HT1080 (cell line): ENCODE measurements at places on chromosomes 6 and 20. TPM values are rescaled to one million over a fixed set of nuclear protein-coding genes. Genes with fewer than 3 reads are reported as not detected.
A peak's percentile ranks its signal among the peaks of the same experiment; 100 is the strongest.

PTGIS gene
- total RNA-seq, result 0.02 TPM in 1 of 2 replicates, not detected in the other

- peak; percentile 53 for DNase-seq
These were observed 42.8 kb downstream of the MYO6 start for GRCh38 chr6:75791881-75792280.

DNA sequence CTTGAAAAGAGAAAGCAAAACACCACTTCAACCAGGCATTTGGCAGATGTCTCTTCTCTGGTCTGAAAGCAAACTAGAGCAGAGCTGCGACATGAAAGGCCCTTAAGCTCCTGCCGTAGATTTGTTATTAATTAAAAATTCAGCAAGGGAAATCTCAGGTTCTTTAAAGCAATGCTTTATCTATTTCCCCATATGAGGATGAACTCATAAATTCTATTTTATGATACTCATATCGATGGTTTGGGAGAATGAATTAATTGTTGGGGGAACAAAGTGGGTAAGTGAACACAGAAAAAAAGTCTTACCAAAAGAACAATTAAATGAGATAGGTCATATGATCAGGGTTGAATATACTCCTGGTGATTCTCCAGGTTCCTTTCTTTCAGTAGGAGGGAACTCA lies 464.7 kb upstream of the SLC35B3 start:
- no peak for DNase-seq

HTR1B gene
- total RNA-seq, result not detected in 2 replicates

CRISP2 gene
- not detected in 2 replicates for total RNA-seq

DNA sequence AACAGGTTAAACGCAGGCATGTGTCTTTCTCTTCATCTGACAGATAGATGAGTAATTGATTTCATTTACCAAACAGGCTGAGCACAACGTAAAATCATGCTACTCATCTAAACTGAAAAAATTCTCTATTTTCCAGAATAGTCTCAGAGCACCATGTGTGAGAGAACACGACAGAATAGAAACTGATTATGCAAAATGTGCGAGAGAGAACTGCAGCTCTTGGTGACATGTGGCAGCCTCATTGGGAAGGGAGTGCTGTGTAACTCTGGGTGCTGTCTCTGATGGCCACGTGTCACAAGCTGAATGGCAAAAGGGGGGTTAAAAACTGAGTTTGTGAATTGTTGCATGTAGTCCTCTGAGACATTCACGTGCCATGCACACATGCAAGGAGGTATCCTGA lies 143.7 kb upstream of the ATXN1 start:
- no peak for DNase-seq

IP6K3 gene
- total RNA-seq, result not detected in 2 replicates

GRCh38 chr6:83960664-83961063 lies 72.9 kb upstream of the MRAP2 start:
- no peak for DNase-seq

LRRC73 gene
- total RNA-seq, result 0.07 and 0.77 TPM in 2 replicates

- DNase-seq, result peak; percentile 13
These were observed 506.6 kb upstream of the NOX3 start for GRCh38 chr6:155962276-155962675.

GRCh38 chr6:160435935-160436334 lies 87.8 kb downstream of the SLC22A3 start:
- DNase-seq, result no peak

LHFPL5 gene
- total RNA-seq, result 0.70 TPM in 1 of 2 replicates, not detected in the other

DNA sequence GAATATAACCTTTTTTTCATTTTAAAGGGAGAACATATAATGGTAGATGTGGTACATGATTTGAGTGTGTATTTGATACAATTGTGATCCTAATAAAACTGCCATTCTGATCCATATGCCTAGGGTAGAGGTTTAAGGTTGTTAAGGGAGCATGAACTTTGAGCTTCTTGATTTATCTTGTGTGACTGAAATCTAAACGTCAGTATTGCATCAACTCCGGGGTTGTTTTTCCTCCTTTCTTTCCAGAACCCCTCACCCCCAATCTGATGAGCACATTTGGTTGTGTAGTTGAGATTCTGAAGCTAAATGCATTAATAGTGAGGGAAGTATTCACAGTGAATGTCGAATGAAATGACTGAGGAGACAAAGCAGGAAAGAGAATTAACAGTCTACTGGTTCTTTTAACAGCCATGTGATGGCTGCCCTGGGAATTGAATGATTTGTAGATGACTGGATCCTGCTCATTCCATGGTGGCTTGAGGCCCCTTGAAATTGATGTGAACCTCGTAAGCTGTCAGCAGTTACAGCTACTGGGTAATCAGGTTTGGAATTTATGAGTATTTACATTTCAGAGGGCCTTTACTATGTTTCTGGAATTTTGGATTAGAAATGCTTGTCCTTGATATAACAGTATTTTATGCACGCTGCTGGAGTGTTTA lies 44.8 kb downstream of the FARS2 start:
- no peak for DNase-seq

GRCh38 chr6:19999319-20000191 lies 162.4 kb downstream of the ID4 start:
- peak; percentile 95 for DNase-seq

DNA sequence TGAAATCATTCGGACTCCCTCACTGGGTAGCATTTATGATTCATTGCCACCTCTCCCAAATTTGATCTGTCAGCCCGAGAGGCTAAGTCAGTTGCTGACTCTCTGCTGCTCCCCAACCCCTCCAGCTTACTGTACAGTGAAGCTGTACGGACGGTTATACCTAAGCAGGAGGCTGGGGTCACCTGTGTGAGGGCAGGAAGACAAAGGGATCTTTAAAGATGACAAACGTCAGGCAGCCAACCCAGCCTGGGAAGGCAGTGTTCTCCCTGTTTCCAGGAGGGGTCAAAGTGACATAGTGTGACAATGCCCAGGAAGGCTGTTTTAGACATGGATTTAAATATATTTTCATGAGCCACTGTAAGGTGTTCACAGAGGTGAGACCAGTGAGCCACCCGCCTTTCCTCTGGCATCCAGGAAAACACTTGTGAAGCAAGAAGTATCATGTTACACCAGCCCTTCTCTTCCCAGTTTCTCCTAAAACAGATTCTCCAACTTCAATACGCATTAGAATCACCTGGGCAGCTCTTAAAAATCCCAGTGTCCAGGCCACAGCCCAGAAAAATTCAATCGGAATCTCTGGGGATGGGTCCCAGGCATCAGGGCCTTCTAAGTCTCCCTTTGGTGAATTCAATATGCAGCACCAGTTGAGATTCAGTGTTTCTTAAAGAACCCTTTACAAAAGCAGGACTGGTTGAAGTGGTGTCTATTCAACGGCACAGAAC lies 6.8 kb upstream of the PAX1 start:
- no peak for DNase-seq

- DNase-seq, result no peak
These were observed 75.7 kb upstream of the FOXP4 start for GRCh38 chr6:41470331-41471063.

SAMD3 gene
- 3.8 and 5.0 TPM in 2 replicates for total RNA-seq

DNA sequence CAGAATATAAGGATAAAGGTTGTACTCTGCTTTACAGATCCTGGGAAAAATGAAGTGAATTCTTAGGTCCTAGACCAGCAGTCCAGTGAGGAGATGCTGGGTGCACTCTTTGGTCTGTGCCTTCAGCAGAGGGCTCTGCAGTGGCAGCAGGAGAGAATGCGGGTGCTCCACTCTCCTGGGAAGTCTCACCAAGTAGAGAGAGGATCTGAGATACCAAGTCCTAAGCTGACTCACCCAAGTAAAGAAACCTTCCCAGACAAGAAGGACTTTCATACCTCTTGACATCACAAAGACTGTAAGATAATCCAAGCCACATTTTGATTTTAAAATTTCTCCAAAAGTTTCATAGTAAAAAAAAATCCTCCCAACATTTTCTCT lies 116.9 kb upstream of the EMILIN3 start:
- peak; percentile 4 for DNase-seq

DNA sequence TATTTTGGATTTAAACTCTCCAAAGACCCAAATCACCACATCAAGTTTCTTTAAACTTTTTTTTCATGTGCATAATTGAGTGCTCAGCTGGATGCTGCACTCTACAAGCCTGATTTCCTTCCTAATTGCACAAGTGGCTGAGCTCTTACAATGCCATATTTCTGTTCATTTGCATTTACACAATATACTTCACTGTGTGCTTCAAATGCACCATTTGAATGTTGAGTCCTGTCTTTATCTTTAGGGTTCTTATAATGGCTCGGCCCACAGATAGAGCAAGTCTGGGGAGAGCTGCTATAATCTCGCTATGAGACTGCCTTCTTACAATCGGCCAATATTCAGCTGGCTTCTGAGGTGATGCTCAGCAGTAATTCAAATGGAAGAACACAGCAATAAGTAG lies 200.6 kb upstream of the MAP3K7 start:
- no peak for DNase-seq

- DNase-seq, result peak; percentile 46
These were observed 34.9 kb upstream of the TFAP2A start for GRCh38 chr6:10449751-10450150.

DNA sequence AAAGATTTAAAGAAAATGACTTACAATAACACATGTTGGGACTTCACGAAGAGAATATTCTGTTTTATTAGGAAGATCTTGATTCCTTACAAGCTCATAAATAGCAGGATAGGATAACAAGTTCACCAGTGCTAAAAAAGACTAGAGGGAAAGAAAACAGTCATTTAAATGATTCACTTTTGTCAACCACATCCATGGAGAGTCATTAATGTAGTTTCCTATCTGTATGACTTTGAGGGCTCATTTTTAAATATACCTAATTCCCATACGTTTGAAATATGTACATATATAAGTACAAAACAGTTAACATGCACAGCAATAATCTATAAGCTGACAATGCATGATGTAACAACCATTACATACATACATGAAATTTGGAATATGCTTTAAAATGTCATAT lies 111.1 kb downstream of the TBC1D32 start:
- DNase-seq, result no peak

STAU1 gene
- 53.6 and 69.0 TPM in 2 replicates for total RNA-seq

GRCh38 chr6:42314571-42315258 lies 97.1 kb upstream of the MRPS10 start:
- DNase-seq, result peak; percentile 25

DNA sequence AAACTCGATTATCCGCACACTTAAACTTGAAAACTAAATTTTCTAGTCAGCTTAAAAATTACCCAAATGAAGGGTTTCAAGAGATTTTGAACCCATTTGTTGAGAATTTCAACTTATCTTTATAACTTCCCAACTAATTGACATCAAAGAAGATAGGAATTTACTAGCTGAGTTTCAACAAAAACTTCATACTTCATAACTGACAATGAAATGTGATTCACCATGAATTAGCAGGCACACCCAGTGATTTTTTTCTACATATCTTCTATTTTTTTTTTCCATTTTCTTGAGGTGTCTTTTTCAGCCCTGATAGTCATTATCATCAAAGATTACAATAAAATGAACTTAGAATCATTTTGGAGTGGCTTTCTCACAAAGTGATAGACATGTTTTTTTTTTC lies 26.7 kb downstream of the TNFAIP3 start:
- no peak for DNase-seq

DNA sequence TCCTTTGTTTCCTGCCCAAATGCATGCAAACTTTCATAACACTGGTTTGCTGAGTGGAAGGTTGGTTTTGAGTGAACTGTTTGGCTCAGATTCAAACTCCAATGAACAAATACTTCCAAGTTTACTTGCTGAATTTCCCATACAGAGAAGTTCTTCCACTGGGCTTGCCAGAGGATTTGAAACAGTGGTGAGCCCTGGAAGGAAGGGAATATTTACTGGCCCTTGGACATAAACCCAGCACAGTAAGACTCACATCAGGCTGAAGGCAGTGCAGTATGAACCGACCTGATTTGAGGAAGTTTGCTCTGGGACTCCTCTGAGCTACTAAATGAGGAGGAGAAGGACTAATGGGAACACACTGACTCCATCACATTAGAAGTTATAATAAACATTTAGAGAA lies 3.8 kb downstream of the TRAF3IP2 start:
- DNase-seq, result no peak

DNA sequence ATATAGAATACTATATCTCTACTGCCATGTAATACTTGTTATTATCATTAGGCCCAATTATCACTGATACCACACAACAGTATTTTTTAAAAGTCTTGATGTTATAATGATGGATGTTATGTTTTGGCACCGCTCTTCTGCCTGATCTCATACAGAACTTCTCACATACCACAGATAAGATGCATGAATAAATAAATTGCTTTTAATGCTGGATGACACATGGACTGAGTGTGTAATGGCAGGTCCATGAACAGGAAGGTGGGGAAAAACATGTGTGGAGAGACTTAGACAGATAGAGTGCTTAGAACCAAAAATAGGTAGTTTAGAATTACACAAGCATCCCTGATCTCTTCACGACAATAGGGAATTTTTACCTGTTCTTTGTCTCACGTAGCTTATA lies 258.4 kb upstream of the MARCKS start:
- no peak for DNase-seq

MLN gene
- total RNA-seq, result not detected in 2 replicates

- DNase-seq, result no peak
These were observed 51.5 kb upstream of the NXT1 start for GRCh38 chr20:23298926-23299672.

GRCh38 chr6:67231092-67231491 lies 1404.0 kb upstream of the ADGRB3 start:
- DNase-seq, result no peak

DNA sequence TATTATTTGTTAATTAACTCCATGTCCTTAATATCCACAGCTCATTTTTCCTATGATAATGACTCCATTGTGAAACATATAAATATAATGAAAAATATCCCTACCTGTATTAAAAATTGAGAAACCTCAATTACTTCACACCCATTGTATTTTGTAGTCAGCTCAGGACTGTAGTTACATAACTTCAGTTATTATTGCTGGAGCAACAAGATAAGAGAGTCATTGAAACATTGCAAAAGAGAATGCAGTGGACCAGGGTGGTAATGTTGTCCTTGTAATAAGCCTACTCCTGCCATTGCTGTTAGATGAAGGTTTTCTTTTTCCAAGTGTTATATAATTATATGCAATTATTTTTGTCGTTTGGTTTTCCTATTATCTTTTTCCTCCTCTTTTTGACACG lies 184.4 kb downstream of the PRL start:
- no peak for DNase-seq
